Activated CD8-positive, alpha-beta memory T cell treated with anti-CD3 and anti-CD28 coated beads for 36 hours (primary cell): ENCODE measurements at places on chromosomes 7 and 10. TPM values are rescaled to one million over a fixed set of nuclear protein-coding genes. Genes with fewer than 3 reads are reported as not detected.

Gene ASIC3
- 3.6 TPM for total RNA-seq

Gene FANK1
- 0.63 TPM for total RNA-seq

Gene IL6
- 1.4 TPM for total RNA-seq

Gene CYP3A7
- not detected for total RNA-seq

Gene OR6V1
- not detected for total RNA-seq

Gene MYOZ1
- total RNA-seq: not detected

Gene ERLIN1
- 22.1 TPM for total RNA-seq

Gene CLEC2L
- not detected for total RNA-seq

Gene GNG11
- not detected for total RNA-seq

Gene ANKRD2
- not detected for total RNA-seq

Gene MKX
- 0.27 TPM for total RNA-seq

Gene PHKG1
- total RNA-seq: 1.3 TPM

Gene C10orf105
- total RNA-seq: 0.15 TPM

Gene TEX36
- total RNA-seq: not detected
